Inflammatory macrophage treated with lipopolysaccharide for 1 hour (primary cell): ENCODE measurements at places on chromosomes 11 and 22.

DNA sequence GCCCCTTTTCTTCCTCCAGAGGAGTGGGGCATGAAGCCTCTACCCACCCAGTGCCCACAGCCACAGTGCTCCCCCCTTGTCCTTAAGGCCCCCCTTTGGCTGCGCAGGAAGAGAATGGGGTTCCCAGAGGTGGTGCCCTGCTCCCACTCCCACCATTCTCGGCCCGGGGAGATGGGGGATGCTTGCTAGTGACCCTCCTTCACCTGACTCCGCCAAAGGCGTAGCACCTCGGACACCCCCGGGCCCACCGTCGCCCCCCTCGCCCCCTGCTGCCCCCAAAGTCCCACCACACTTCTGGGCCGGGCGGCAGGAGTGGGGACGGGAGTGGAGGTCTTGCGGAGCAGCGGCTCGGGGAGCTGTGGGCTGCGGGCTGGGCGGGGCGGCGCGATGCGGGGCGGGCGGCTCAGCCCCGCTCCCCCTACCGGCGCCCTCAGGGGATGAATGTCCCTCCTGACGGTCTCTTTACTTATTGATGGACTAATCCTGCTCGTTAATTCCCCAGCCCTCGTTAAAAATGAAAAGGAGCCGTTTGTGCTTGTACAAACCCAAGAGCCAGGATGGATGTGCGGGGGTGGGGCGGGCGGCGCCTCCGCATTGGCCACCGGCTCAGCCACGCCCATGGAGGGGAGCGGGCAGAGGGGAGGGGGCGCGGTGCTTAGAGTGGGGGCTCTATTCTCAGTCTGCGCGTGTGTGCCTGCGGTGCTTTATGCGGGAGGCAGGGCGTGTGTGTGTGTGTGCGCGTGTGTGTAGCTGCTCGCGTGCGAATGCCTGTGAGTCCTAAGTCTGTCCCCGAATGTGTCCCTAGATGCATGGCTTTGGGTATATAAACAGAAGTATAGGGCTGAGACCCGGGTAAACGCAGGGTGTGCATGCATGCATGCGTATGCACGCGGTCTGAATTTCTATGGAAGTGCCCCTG is 25.6 kb downstream of the SYT7 start:
- DNase-seq: no peak

- DNase-seq: no peak
These were observed 47.8 kb downstream of the BARX2 start for GRCh38 chr11:129423426-129423825.

DNA sequence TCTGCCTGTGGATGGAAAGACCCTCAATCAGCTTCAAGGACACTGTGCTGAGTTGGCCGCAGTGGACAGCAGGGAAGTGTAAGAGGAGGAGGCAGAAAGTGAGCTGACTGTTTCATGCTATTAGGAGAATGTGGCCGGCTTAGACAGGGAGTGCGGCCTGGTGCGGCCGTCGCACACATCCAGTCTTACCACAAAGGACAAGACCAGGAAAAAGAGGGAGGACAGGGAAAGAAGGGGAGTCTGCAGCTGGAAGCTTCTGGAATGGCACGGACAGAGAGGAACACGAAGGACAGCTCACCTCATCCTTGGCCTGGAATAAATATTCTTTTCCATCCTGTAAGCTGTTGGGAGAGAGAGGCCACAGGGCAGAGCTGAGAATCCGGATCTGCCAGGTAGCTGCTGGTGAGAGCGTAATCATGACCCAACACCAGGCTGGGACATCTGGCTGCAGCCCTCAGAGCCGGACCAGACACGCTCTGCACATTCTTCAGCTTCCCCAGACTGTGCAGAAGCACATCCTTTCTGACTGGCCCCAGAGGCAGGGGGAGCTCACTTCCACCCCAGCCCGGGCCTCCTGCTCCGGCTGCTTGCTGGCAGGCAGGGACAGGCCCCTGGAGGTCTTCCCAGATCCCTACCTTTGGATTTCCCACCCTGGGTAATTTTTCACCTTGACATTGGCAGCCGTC is 8.6 kb upstream of the RBM4B start:
- DNase-seq: no peak

DNA sequence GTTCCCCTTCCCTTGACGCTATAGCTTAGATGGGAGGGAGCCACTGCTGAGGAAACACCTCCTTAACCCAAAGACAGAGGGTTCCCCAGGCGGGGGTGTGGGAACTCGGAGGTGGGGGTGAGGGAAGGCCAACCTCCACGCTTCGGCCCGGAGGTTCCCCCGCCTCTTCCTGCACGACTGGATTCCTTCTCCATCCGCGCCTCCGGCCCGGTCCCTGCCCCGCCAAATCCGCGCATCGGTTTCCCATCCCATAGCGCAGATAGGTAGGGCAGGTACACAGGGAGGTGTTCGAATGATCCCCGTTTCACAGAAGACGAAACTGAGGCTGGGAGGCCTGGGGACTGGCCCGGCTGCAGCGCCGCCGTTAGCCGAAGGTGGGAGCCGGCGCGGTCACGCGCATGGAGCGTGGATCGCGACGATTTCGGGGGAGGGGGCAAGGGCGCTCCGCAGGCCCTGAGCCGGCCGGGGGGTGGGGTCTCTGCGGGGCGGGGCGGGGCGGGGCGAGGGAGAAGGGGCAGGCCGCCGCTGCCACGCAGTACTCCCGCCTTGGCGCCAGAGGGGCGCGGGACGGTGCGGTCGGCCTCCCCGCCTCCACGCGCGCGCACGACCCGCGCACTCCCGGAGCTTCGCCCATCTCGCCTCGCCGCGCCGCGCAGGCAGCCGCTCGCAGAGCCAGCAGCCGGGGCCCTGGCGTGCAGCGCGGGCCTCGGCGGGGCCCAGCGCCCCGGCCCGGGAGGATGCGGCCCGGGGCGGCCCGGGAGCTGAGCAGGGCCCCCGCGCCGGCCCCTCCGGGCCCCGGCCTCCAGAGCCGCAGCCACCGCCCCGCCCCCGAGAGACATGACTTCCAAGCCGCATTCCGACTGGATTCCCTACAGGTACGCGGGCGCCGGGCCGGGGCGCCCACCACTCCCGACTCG is at the start of gene TUB:
TUB (plus strand) TSS at position 538 of the 917 bp plus-strand sequence; CDS start at position 838, 300 bp downstream.
- DNase-seq: no peak

DNA sequence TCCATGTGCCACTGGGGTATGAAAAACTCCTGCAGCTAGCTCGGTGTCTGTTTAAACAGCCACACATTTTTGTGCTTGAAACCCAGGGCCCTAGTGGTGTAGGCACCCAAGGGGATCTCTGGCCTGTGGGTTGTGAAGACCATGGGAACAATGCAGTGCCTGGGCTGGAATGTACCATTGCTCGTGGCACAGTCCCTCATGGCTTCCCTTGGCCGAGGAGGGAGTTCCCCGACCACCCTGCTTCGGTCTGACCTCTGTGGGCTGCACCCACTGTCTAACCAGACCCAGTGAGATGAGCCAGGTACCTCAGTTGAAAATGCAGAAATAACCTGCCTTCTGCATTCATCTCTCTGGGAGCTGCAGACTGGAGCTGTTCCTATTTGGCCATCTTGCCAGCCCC is 214.0 kb downstream of the TRPC6 start:
- no peak for DNase-seq

- DNase-seq: no peak
These were observed 7.7 kb downstream of the SELENOO start for GRCh38 chr22:50208430-50208938.

DNA sequence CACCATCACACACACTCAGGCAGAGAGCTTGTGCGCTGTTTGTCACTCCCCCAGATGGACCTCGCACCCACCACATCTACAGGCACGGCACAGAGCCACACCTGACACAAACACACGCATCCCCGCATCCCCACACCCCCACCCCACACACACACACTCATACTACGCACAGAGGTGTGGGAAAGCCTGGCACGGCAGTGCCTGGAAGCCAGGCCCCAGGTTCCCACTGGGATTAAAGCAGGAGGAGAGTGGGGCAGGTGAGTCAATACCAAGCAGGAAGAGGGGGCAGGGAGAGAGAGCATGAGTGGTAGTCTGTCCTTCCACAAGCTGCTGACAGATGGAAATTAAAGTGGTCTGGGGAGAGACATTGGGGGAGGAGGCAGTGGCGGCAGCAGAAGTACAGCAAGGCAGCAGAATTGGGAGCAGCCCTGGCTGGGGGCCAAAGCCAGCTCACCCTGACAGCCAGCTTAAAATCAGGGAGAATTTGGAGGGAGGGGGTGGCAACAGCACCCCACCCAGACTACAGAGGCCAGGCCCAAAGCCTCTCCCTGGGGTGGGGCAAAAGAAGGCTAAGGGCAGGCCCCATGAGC is 20.7 kb downstream of the TNKS1BP1 start:
- no peak for DNase-seq

GRCh38 chr22:32612834-32613233 is 138.2 kb downstream of the FBXO7 start:
- DNase-seq: no peak
